Suprapubic skin (tissue), 4 donors: ENCODE measurements at places on chromosomes 3 and 15. TPM values are rescaled to one million over a fixed set of nuclear protein-coding genes. Genes with fewer than 3 reads are reported as not detected.

Gene ARHGAP31
- total RNA-seq: 18.6 TPM

Gene TMEM158
- total RNA-seq: 0.98 TPM

Gene INAFM2
- total RNA-seq: 3.3 TPM

Gene LMAN1L
- total RNA-seq: not detected

Gene NEDD4
- 55.3 TPM for total RNA-seq

Gene TMEM266
- total RNA-seq: 2.5 TPM

Gene TKT
- total RNA-seq: 148 TPM
